Nephron progenitor cell (in vitro differentiated cells): ENCODE measurements at places on chromosomes 3 and 15.

DNA sequence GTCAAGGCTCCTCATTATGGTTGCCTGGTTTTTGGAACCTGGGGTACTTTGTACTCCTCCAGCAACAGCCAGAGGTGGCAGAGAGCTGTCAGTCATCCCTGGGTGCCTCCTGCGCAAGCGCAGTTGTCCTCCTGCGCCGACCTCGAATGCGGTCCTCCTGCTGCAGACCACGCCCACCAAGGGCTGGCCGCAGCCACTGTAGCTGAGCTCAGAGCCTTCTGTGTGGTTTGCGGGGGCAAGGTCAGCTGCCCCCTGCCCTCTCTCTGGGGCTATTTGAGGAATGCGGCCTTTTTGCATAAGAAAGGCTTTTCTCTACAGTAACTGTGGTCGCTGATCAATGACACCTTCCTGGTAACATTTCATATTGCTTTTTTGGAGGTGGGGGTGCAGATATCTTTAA, 131.3 kb upstream of the SNRPN start:
- peak; percentile 84 for DNase-seq

DNA sequence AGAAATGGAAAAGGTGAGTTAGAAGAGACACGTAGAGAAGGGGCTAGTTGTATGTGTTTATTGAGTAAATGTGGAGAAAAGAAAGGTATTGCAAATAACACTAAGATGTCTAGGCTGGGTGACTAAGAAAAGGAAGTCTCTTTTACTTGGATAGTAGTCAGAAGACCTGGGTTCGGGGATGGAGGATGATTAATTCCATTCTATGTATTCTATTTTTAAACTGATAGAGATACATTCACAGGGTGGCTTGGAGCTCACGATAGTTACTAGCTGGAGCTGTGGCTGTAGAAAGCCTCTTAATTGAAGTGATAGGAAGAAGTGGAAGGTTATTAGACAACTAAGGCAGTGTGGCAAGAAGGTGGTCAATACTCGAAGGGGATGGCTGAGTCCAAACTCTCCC, 65.9 kb upstream of the TNIK start:
- DNase-seq, result no peak

DNA sequence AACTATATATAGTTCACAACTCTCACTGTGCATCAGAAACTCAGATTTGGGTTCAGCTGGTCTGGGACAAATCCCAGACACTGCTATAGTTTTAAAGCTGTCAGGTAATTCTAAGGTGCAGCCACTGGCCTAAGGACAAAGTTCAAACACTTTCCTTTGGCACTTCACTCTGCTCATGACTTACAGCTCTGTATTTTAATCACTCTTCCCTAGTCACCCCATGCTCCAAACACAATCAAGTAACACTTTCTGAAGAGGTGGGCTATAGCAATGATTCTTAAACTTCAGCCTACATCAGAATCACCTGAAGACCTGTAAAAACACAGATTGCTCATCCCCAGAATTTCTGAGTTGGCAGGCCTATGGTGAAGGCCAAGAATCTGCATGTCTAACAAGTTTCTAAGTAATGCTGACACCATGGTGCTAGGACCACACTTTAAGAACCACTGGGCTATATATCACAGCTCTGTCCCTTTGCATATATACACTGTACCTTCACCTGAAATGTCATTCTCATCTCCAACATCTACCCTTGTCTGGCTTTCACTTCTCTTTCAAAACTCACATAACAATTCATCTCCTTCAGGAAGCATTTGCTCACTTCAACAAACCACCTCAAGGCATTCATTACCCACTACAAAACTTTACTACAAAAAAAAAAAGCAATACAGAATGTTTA, 21.4 kb downstream of the STAG1 start:
- DNase-seq, result no peak

GRCh38 chr3:72299321-72299802, 514.4 kb upstream of the PROK2 start:
- DNase-seq, result no peak

GRCh38 chr15:74383695-74384565, 16.5 kb upstream of the CYP11A1 start:
- DNase-seq, result no peak

GRCh38 chr15:48603123-48603500, 42.4 kb downstream of the FBN1 start:
- DNase-seq, result no peak
